ENCODE measurements at places on chromosomes 2 and 18.

GRCh38 chr2:10233131-10234012 is 69.3 kb upstream of the HPCAL1 start:
- no peak for DNase-seq

- DNase-seq: no peak
Observed at GRCh38 chr2:239456940-239457339, 56.1 kb upstream of the HDAC4 start.

DNA sequence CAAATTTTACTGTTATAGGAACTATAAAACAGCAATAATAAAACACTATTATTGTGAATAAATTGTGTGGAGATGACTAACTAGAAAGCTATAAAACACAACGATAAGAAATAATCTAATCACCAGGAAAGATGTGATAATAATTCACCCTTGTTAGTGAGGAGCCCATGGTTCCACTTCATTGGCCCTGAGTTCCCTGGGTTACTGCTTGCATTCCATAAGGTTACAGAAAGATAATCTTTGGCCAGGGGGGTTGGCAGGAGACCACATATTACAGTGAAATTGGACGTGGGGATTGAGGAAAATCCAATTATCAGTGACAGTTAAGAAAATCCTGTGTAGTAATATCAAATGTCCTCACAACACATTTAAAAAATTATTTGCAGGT is 2.5 kb upstream of the CPO start:
- DNase-seq: no peak

- DNase-seq: no peak
Observed at GRCh38 chr2:42848265-42848664, 55.9 kb upstream of the HAAO start.

DNA sequence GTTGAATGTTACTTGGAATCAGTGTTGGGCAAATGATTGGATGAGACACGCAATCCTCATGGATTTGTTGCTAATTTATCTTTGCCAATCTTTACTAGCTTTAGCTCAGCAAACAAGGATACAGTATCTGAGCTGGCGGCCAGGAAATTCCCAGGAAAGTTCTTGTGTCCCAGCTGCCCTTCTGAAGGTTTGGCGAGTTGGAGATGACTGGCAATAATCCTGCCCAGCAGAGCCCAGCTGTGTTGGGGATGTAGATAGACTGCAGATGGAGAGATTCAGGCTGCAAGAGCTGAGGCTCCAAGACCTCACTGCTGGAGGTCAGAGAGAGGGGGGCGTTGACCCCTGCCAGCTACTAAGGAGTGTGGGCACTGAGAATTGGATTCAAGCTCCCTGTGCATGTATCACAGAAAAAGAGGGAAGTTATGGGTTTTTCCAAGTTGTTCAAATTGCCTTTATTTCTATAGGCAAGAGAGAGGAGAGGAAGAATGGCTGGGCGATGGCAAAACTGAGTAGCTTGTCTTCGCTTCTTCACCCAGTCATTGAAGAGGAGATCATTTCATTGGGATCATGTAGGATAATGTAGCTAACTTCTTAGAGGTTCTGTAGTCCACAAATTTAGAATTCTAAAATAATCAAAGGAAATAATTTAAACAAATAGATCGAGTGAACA is 506.8 kb upstream of the LRATD1 start:
- no peak for DNase-seq

DNA sequence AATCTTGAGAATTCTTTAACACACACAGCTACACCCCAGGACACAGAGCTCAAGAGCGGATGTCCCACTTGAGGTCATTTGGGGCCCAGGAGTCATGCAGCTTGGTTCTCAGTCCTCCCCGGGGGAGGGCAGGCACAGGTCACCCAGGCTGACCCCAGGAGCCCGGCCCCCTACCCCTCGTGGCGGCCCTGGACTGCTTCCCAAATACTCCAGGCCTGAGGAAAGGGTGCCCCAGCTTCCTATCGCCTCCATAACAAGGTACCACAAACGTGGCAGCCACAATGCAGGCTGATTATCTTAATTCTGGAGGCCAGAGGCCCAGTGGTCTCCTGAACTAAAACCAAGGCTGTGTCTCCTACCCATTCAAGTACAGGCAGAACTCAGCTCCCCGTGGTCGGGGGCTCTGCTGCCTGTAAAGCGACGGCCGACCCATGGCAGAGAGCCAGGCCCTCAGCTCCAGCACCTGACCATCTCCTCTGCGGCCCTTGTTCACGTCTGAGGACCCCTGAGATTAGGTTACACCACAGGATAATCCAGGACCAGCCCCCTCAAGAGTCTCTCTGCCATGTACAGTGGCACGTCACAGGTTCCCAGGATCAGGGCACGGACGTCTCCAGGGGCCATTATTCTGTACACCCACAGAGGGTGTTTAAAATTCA is 10.5 kb downstream of the SLC66A2 start:
- no peak for DNase-seq

DNA sequence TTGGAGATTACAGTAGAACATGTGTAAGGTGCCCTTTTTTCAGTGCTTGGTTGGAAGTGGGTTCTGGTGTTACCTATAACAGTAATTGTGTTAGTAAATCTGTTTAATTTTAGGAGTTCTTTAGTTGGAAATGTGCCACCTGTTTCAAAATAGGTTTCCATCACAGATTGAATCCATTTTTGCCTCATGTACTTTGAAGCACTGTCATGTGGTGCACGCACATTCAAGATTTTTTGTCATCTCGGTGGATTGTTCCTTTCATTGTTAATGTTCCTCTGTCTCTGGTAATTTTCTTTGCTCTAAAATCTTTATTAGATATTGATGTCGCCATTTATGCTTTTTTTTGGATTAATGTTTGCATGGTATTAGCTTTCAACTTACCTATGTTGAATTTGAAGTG is 1.3 kb downstream of the ATP9B start:
- DNase-seq: no peak

DNA sequence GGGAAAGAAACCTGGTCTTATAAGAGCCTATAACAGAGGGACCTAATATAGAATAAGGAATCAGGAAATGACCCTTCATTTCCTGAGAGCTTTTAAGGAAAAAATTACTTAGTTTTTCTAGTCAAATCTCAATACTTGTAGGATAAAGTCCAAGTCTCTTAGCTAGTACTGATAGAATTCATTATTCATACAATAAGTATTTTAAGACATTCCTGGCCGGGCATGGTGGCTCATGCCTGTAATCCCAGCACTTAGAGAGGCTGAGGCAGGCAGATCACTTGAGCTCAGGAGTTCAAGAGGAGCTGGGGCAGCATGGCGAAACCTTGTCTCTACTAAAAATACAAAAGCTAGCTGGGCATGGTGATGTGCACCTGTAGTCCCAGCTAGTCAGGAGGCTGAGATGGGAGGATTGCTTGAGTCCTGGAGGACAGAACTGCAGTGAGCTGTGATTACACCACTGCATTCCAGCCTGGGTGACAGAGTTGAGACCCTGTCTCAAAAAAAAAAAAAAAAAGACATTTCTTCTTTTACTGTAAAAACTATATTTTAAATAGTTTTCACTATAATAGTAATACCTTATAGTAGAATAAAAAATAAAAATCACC is 3.2 kb downstream of the RAB3GAP1 start:
- DNase-seq: no peak

GRCh38 chr18:615773-616172 is 19.0 kb downstream of the CLUL1 start:
- no peak for DNase-seq

- DNase-seq: no peak
Observed at GRCh38 chr2:44753552-44754285, 187.8 kb upstream of the SIX3 start.

DNA sequence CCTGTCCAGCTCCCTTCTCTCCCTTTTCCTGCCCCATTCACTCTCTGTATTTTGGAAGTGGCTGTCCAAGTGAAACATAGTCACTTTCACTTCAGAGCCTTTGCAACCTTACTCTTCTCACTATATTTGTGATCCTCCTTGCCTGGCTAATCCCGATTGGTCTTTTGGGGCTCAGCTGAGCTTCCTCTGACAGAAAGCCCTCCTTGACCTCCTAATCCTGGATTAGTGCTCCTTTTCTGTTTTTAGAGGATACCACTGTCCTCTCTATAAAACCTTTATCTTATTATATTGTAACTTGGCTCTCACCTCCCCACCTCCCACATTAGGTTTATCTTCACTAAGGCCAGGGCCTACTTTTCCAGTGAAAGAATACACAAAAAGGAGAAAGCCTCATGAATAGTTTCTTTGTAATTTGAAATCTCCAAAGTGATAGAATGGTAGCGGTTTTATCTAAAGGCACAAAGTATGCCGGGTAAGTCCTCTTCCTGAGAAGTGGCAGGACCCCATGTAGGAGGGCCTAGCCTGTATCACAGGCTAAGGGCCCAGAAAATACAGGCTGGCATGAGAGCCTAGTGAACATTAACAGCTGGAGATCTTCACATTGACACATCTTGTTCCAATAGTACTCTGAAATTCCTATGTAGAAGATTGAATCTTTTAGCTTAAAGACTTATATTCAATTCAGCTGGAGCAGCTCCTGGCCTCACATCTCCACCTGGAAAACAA is 83.1 kb upstream of the GAREM1 start:
- DNase-seq: no peak

GRCh38 chr2:174338671-174339560 is 4.2 kb downstream of the SP9 start:
- DNase-seq: no peak

DNA sequence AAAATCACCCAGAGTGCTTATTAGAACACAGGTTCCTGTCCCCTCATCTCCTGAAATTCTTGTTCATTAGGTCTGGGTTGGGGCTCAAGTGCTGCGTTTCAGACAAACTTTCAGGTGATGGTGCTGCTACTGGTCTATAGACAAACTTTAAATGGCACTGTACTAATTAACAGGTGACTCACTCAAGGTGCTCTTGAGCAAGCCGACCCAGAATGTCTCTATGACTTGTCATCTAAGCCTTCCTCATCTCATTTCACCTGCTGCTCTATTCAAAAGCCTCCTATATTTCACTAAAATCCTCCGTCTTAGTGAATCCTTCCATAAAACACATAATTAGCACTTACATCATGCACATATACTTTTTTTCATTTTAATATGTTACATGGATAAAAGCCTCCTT is 29.9 kb upstream of the STK39 start:
- DNase-seq: no peak

DNA sequence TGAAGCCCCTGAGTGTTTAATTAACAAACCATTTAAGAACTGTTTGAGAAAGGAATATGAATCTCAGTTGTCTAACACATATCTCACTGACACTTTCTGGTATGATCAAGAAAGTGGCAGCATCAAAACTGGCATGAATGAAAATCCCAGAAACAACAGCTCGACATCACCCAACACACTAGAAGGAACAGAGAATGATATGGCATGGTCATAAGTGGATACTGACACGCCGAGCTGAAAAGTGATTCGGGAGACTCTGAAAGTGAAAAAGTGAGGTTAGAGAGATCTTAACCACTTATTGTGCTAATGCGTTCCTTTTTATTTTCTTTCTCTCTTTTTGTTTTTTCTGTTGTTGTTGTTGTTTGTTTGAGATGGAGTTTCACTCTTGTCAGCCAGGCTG is 37.9 kb downstream of the MRPL35 start:
- no peak for DNase-seq

GRCh38 chr2:149732001-149732685 is 144.6 kb upstream of the MMADHC start:
- no peak for DNase-seq

GRCh38 chr18:8769509-8770095 is 64.2 kb downstream of the MTCL1 start:
- DNase-seq: no peak

- no peak for DNase-seq
Observed at GRCh38 chr18:48582946-48583345, 44.1 kb downstream of the CTIF start.

DNA sequence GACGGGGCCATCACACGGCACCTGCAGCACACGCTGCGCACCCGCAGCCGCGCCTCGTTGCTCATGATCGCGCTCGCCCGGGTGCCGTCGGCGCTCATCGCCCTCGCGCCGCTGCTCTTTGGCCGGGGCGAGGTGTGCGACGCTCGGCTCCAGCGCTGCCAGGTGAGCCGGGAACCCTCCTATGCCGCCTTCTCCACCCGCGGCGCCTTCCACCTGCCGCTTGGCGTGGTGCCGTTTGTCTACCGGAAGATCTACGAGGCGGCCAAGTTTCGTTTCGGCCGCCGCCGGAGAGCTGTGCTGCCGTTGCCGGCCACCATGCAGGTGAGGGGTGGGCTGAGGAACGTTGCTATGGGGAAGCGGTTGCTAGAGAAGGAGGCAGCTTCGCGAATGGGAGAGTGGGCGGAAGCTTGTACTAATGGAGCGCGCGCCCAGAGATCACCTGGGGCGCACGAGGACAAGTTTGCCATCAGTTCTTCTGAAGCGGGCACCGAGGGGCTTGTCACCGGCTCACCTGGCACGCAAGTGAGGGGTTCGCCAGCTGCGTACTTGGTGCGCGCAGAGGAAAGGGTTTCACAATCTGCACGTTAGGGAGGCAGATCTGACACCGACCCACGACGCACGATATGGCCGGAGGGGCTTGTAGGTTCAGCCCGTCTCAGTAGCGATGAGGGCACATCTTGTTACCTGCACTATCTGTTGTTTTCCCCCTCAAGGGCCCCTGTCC is 45.6 kb downstream of the DDX18 start:
- no peak for DNase-seq

DNA sequence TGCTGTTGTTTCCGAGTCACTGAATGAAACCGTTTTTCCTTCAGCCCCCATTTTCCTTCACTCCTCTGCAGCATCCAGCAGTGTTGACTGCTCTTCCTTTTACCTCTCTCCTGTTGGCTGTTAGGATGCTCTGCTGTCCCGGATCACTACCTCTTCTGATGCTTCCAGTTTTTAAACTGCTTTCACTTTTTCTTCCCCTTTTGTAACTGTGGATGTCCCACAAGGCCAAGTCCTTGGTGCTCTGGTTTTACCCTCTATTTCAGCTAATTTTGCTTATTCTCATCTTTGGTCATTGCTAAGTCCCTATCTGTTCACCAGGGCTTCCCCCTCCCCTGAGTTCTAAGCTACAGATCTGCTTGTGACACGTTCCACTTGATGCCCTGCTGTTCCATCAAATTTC is 39.4 kb upstream of the MAP4K3 start:
- DNase-seq: no peak

DNA sequence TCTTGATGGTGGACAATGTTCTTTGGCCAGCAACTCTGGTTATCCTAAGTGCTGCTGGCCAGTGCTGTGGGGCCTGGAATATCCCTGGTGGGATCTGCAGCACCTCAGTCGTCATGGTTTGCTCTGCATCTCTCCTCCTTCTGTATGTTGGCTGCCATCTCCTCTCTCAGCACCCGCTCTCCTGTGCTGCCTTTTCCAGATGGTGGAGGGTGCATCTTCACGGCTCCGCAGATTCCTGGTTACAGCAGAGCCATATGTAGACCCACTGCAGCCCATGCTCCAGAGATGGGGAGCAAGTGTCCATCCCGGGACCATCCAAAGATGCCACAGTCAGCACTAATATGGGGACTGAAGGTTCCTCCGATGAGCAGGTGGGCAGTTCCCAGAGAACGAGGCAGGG is 90.0 kb downstream of the VAPA start:
- no peak for DNase-seq

DNA sequence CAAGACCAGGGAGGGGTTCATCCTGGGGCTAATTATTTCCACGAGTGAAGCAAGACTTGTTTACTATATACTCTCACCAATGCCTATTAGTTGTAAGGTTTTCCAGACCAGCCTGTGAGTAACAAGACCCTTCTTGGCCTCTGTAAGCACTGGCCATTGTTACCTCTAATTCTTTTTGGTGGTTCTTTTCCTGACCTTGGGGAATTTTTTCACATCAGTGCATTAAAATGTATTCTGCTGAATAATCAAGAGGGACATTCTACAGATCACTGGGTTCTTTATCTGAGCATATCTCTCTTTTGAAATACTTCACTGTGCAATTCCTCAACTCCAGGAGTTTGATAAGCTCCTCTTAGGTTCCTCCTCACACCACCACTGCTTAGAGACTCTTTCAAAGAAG is 909.9 kb upstream of the ACVR2A start:
- DNase-seq: no peak

GRCh38 chr18:650428-650858 is 7.0 kb upstream of the TYMS start:
- no peak for DNase-seq

Data from activated gamma-delta T cell treated with anti-CD3 and anti-CD28 coated beads, Interleukin-2, amount 50 U/mL, for 16 hours (primary cell).